Heart left ventricle (tissue), 16 donors: ENCODE measurements at places on chromosomes 1 and 21. TPM values are rescaled to one million over a fixed set of nuclear protein-coding genes. Genes with fewer than 3 reads are reported as not detected.

PCSK9 gene
- not detected for total RNA-seq

- no peak for DNase-seq
Observed at GRCh38 chr1:98322966-98323365, 338.6 kb upstream of the SNX7 start.

- peak; percentile 18 for DNase-seq
Observed at GRCh38 chr1:52928015-52928404, 934 bp downstream of the SCP2 start.

ZBTB8B gene
- not detected for total RNA-seq

GRCh38 chr1:150162862-150163706 is 13.4 kb downstream of the PLEKHO1 start:
- peak; percentile 91 for DNase-seq

F13B gene
- not detected for total RNA-seq
